ENCODE measurements at places on chromosomes 4 and X.
A peak's percentile ranks its signal among the peaks of the same experiment; 100 is the strongest.

DNA sequence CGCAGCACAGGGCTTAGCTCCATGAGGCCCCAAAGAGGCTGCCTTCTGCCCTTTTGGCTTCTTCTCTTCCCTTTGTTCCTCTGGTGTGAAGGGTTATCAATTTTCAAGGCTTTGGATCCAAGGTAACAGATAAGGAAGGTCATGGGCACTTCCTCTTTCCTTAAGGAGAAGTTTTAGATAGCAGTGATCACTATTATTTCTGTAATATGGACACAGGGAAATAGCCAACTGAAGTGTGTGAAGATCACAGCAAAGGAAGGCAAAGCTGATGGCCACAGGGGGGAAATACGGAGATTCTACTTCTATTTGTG, 366.8 kb downstream of the UNC5C start:
- H3K36me3 ChIP-seq, result peaks cover 14% of the 10 kb centered on the region
- peaks cover 5% of the 10 kb centered on the region for H3K27me3 ChIP-seq
- H3K4me3 ChIP-seq, result no peak overlapping the region

DNA sequence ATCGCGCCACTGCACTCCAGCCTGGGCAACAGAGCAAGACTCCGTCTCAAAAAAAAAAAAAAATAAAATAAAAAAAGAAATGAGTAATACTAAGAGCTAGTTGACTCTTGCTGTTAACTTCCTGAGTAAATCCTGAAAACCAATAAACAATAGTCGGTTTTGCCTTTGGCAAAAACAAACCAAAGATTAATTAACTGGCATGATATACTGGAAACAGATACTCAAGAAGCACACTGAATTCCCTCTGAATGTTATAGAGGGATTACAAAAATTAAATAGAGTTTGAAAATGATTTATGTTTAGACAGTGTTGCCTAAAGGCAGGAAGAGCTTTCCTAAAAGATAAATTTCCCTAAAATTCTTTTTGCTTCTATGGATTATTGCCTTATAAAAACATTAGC, 1702.3 kb downstream of the STIM2 start:
- peaks cover under 1% of the 10 kb centered on the region for H3K4me1 ChIP-seq
- no peaks in the 10 kb centered on the region for H3K27me3 ChIP-seq
- no peak overlapping the region for H3K27ac ChIP-seq
- H3K4me3 ChIP-seq, result no peak overlapping the region
- peaks cover 8% of the 10 kb centered on the region for H3K36me3 ChIP-seq

- H3K36me3 ChIP-seq, result no peaks in the 10 kb centered on the region
- no peak for DNase-seq
- H3K27me3 ChIP-seq, result no peaks in the 10 kb centered on the region
- no peak overlapping the region for H3K27ac ChIP-seq
- peaks cover 15% of the 10 kb centered on the region for H3K4me1 ChIP-seq
These were observed 29.4 kb downstream of the ELF4 start for GRCh38 chrX:130080791-130081367.

DNA sequence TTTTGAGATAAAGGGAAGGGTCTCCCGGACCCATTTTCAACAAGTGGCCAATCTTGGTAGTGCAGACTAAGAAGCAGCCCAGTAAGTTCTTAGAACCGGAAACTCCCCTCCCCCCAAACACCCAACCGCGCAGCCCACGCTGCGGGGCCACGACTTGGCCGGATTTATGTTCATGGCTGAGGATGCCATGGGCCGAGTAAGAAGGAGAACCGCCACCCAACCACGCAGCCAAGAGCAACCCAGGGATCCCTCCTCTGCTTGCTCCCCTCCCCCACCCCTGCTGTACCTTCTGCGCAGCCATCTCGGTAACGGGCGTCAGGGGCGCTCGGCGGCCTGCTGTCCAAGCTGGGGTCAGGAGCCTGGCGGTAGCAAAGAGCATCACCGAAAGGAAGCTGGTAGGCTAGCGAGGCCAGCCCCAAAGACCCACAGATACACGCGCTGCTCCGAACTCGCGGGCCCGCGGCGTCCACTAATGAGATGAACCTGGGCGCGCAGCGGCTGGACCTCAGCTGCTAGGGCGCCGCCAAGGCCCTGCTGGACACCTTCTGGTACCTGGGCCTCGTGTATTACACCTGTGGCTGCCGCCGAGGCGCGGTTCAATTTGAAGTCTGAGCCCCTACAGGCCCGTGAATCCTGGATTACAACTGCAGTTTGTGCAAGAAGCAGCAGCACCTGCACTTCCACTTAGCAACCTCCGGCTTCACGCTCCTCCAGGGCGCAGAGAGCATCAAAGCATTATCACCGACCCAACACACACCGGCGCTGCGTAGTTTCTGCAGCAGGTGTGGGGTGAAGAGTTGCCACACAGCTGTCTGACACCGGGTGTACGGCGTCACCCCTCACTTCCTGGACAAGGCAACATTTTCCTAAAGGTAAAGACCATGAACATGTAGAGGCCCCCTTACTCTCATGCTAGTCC, 63.4 kb downstream of the NUDT10 start:
- peak; percentile 40 for DNase-seq
- peak overlapping the region; percentile 74 for H3K4me3 ChIP-seq
- 0 out of 2 replicates have a peak, but pooled peaks cover 5% of the 10 kb centered on the region for H3K4me1 ChIP-seq
- no peak overlapping the region for H3K27ac ChIP-seq
- no peaks in the 10 kb centered on the region for H3K36me3 ChIP-seq

- DNase-seq, result no peak
- no peaks in the 10 kb centered on the region for H3K27me3 ChIP-seq
- H3K36me3 ChIP-seq, result 0 out of 2 replicates have a peak, but pooled peaks cover 3% of the 10 kb centered on the region
These were observed 195.5 kb downstream of the RELL1 start for GRCh38 chr4:37490391-37491347.

DNA sequence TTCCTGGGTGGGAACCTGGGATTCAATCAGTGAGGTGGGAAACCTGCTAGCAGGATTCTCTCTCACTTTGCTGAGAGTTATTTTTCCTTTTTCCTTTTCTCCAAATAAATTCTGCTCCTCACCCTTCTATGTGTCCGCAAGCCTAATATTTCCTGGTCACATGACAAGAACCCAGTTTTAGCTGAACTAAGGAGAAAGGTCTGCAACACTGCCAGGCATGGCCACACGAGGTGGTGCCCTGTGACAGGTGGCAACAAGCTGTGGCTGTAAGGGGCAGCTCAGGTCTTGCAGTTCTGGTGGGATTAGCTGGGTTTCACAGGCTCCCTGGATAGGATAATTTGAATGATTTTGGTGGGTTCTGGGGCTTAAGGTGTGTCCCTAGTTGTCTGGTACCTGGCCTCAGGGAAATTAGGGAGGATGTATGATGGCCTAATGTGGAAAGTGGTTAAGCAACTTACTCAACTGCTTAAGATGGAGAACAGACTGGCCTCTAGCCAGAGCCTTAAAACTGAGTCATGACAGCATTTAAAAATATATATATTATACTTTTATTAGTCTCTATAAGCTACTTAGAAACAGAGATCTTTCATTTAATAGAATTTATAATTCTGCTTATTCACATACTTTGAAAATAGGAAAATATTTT, 215.0 kb downstream of the IL15 start:
- H3K4me1 ChIP-seq, result no peaks in the 10 kb centered on the region
- no peaks in the 10 kb centered on the region for H3K27me3 ChIP-seq
- peaks cover 21% of the 10 kb centered on the region for H3K36me3 ChIP-seq
- H3K27ac ChIP-seq, result no peak overlapping the region
- H3K4me3 ChIP-seq, result no peak overlapping the region
- DNase-seq, result no peak

GRCh38 chr4:164215113-164215741, 538.7 kb upstream of the SMIM31 start:
- peaks cover 4% of the 10 kb centered on the region for H3K36me3 ChIP-seq
- peaks cover 6% of the 10 kb centered on the region for H3K4me1 ChIP-seq
- no peak overlapping the region for H3K4me3 ChIP-seq
- peak; percentile 14 for DNase-seq

GRCh38 chr4:3708103-3708510, 58.1 kb upstream of the ADRA2C start:
- no peaks in the 10 kb centered on the region for H3K36me3 ChIP-seq
- H3K4me1 ChIP-seq, result peaks cover 13% of the 10 kb centered on the region
- no peak overlapping the region for H3K4me3 ChIP-seq
- no peak for DNase-seq
- H3K27me3 ChIP-seq, result no peaks in the 10 kb centered on the region

DNA sequence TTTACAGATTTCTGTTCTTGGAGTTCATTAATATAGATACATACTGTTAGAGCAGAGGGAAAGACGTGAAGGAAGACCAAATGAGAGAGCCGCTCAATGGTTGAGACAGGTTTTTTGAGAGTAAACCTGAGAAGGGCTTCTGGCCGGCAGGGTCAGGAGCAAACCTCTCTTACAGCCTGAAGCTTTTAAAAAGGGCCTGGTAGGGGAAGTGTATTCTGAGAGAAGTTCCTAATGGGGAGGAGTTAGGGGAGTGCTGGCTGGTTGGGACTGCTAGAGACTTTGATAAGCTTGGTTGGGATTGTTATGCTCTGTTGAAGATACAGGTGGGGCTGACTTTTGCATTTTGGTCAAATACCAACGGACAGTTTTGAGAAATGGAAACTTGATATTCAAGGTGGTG, 186.8 kb upstream of the PABPC4L start:
- H3K4me3 ChIP-seq, result no peak overlapping the region
- no peaks in the 10 kb centered on the region for H3K27me3 ChIP-seq
- DNase-seq, result peak; percentile 24
- peaks cover 25% of the 10 kb centered on the region for H3K4me1 ChIP-seq
- peak overlapping the region; percentile 5 for H3K27ac ChIP-seq

DNA sequence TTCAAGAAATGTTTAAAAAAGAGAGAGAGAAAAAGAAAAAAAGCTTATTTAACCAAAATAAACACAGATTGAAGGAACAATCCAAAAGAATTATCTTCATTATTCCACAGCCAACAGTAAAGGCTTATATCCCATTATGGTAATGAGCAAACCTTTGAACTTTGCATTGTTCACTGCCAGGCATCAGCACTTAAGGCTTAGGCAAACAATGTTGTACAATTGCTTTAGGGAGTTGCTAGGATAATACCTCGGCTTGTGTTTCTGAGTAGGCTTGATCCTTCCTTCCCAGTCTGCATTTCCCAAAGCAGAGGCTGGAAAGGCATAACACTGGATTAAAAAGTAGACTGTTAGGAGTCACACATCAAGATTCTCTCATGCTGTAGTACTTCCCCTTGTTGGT, 352.7 kb upstream of the IGFBP7 start:
- H3K4me1 ChIP-seq, result peaks cover 14% of the 10 kb centered on the region
- no peak overlapping the region for H3K4me3 ChIP-seq
- H3K27ac ChIP-seq, result no peak overlapping the region
- DNase-seq, result no peak
- H3K36me3 ChIP-seq, result peaks cover 6% of the 10 kb centered on the region

DNA sequence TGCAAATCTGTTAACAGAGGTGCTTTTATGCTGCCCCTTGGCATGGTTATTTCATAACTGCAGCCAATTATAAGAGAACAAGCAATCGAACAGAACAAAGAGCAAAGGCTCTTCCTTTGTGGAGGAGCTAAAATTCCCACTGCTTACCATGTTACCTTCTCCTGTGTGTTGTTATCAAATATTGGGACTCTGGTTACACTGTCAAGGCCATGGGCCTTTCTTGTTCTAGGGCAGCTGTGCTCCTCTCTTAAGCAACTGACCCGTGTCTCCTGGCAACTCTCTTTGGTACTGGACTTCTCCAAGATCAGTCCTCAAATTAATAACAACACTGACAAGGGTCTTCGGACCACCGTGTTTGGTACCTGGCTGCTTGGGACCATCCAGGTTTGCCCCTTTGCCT, 12.1 kb upstream of the OPN1LW start:
- DNase-seq, result no peak
- H3K27me3 ChIP-seq, result peaks cover 11% of the 10 kb centered on the region
- H3K36me3 ChIP-seq, result no peaks in the 10 kb centered on the region
- H3K27ac ChIP-seq, result no peak overlapping the region
- peaks cover 9% of the 10 kb centered on the region for H3K4me1 ChIP-seq

- peaks cover 20% of the 10 kb centered on the region for H3K27me3 ChIP-seq
- DNase-seq, result no peak
- no peaks in the 10 kb centered on the region for H3K36me3 ChIP-seq
- peaks cover 23% of the 10 kb centered on the region for H3K4me1 ChIP-seq
- no peak overlapping the region for H3K4me3 ChIP-seq
These were observed 1.8 kb upstream of the DOCK11 start for GRCh38 chrX:118493653-118494297.

GRCh38 chr4:66562276-66562806, 892.1 kb upstream of the EPHA5 start:
- no peak overlapping the region for H3K27ac ChIP-seq
- no peak overlapping the region for H3K4me3 ChIP-seq
- peaks cover 10% of the 10 kb centered on the region for H3K4me1 ChIP-seq
- no peaks in the 10 kb centered on the region for H3K27me3 ChIP-seq
- H3K36me3 ChIP-seq, result no peaks in the 10 kb centered on the region

GRCh38 chr4:173334085-173334890, at the start of gene HMGB2:
HMGB2 (minus strand) TSS chr4:173334358; CDS start chr4:173333649, 709 bp downstream.
- H3K27ac ChIP-seq, result peak within 1 kb of the TSS; percentile 100
- DNase-seq, result peak; percentile 100
- peaks cover 41% of the 10 kb centered on the region for H3K36me3 ChIP-seq
- H3K4me1 ChIP-seq, result peaks cover 36% of the 10 kb centered on the region

GRCh38 chr4:109616243-109616642, 56.2 kb downstream of the MCUB start:
- H3K27ac ChIP-seq, result peak overlapping the region; percentile 51
- no peak overlapping the region for H3K4me3 ChIP-seq
- H3K4me1 ChIP-seq, result peaks cover 18% of the 10 kb centered on the region
- H3K27me3 ChIP-seq, result no peaks in the 10 kb centered on the region
- no peaks in the 10 kb centered on the region for H3K36me3 ChIP-seq
- DNase-seq, result no peak

GRCh38 chr4:186904101-186904500, 180.4 kb upstream of the FAT1 start:
- H3K36me3 ChIP-seq, result no peaks in the 10 kb centered on the region
- no peaks in the 10 kb centered on the region for H3K27me3 ChIP-seq
- H3K27ac ChIP-seq, result no peak overlapping the region
- no peak for DNase-seq
- no peaks in the 10 kb centered on the region for H3K4me1 ChIP-seq
- no peak overlapping the region for H3K4me3 ChIP-seq

DNA sequence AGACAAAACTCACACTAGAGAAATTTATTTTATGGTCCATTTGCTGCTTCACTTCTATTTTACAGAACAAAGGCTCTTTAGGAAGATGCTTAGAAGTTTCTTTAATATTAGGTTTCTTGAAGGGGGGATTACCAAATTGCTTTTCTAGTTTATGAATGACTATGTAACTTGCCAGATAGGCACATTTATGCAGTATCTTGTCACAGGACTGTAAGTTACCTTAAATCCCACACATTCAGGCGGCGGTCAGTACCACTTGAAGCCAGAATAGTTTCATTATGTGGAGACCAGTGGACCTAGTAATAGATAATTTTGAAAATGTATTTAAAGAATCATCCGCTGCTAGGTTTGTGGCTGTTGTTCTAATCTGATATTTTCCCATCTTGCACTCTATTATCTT, 18.3 kb downstream of the RBBP7 start:
- H3K4me1 ChIP-seq, result no peaks in the 10 kb centered on the region
- H3K27ac ChIP-seq, result peak overlapping the region; percentile 74
- DNase-seq, result no peak
- no peak overlapping the region for H3K4me3 ChIP-seq
- H3K36me3 ChIP-seq, result peaks cover 50% of the 10 kb centered on the region

DNA sequence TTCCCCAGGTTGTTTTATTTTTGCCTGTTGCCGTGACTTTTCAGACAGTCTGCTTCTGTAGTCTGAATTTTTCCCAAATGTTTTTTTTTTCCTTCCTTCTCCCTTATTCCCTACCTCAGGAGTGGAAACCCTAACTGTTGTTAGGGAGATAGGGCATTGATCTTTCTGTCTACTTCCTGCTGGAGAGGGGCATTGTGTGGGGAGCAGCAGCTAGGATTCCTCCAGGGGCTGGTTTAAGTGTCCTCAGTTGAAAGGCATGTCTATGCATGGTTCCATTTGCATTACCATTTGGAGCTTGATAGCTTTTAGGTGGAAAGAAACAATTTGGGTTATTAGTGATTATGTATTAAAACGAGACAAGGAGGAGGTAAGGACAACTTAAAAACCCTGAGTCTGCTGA, 383.9 kb downstream of the DCAF12L2 start:
- H3K27ac ChIP-seq, result peak overlapping the region; percentile 67
- DNase-seq, result no peak
- no peaks in the 10 kb centered on the region for H3K36me3 ChIP-seq
- peaks cover 44% of the 10 kb centered on the region for H3K4me1 ChIP-seq
